ENCODE measurements at places on chromosomes 5 and 9. TPM values are rescaled to one million over a fixed set of nuclear protein-coding genes. Genes with fewer than 3 reads are reported as not detected.

The INSL6 gene
- not detected for total RNA-seq

The CCL27 gene
- total RNA-seq, result not detected

The TRIM36 gene
- 1.8 TPM for total RNA-seq

The IL7R gene
- total RNA-seq, result 0.36 TPM

The CHSY3 gene
- 0.09 TPM for total RNA-seq

The PAIP1 gene
- 121 TPM for total RNA-seq

The PCDHGA6 gene
- 0.20 TPM for total RNA-seq

The RORB gene
- total RNA-seq, result not detected

The CERT1 gene
- 22.0 TPM for total RNA-seq

The TEX48 gene
- total RNA-seq, result not detected

The OR1J2 gene
- not detected for total RNA-seq

The SLC22A4 gene
- 6.4 TPM for total RNA-seq

The NTRK2 gene
- total RNA-seq, result not detected

The SV2C gene
- total RNA-seq, result not detected

The C5orf22 gene
- total RNA-seq, result 12.9 TPM

The PCDHB12 gene
- not detected for total RNA-seq

The RANBP3L gene
- not detected for total RNA-seq

The CTXN3 gene
- total RNA-seq, result not detected

The DNM1 gene
- total RNA-seq, result 81.1 TPM

Data from A549 treated with Hydrocortisone at 1 μM for 4 hours (cell line).